ENCODE measurements at places on chromosomes 1 and 21.

DNA sequence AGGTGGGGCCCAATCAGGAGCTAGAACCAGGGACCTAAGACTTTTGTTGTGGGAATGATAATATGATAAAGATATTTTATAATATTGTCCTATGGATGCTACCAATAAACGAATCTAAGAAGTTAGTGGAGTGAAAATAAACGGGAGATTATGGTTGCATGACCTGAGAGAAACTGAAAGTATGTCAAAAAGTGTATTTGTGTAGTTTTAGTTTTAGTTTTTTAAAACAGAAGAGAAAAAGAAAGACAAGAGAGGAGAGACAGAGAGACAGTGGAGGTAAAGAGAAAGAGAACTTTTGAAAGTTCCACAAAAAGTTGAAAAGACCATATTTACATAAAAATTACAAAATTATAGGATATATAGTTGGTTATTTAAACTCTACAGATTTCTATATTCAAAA lies 64.1 kb upstream of the TMPRSS15 start:
- no peak for DNase-seq

GRCh38 chr1:190049314-190049713 lies 428.4 kb downstream of the BRINP3 start:
- no peak for DNase-seq

DNA sequence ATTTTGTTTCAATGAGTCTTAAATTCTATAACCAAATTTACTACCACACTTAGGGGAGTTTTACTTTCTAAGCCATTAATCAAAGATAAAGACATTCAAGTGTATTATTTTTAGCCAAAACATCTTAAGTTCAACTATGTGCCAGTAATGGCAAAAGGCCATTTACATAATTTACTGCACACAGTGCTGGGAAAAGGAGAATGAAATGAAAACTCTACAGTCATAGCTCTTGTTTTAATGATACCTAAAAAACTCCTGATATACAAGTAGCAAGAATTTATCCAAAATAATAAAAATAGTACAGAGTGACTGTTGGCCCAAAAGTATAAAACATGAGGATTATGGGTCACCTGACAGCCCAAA lies 42.4 kb upstream of the C1orf198 start:
- no peak for DNase-seq

DNA sequence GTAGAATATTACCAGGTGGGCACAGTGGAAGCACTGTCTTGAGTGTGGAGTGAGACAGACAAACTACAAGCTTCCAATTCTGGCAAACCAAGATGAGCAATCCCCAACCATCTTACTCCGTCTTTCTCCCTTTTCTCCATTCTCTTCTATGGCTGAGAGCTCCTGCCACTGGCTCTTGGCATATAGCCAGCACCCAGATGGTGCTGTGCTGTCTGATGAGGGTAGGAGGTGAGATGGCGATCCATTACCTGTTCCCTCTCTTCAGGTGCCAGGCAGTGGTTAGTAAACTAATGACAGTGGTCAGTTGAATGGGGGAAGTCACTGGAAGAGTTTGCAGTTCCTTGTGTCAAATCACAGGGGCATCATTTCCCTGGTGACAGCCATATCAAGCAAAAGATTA lies 108.4 kb downstream of the FNBP1L start:
- no peak for DNase-seq

GRCh38 chr1:19563324-19564097 lies 78.2 kb upstream of the CAPZB start:
- no peak for DNase-seq

DNA sequence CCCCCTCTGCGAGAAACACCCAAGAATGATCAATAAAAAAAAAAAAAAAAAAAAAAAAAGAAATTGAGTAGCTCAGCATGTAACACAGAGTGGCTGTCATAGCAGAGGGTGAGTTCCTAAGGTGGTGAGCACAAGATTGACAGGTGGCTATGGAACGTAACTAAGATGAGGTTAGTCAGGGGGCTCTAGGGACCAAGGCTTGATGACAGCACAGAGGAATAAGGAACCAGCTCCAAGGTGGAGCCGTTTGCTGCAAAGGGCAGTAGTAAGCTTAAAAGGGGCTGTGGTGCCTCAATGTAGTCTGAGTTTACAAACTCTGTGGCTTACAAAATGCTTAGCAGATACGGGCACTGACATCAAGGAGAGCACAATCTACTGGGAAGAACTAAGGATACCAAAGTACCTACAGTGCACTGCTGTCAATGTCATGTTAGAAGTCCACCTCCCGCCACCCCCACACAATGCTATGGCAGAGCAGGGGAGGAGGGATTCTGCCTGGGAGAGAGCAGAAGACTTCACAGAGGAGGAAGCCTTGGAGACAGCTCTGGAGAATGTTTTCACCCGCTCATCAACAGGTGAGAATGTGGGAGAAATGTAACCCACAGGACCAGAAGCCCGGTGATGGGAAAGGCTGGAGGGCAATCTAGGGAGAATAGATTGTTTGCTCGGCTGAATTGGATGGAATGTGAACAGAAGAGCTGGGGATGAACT lies 13.1 kb downstream of the IQGAP3 start:
- DNase-seq = no peak

GRCh38 chr1:243294723-243295121 lies 38.9 kb downstream of the SDCCAG8 start:
- DNase-seq = no peak

GRCh38 chr1:147904726-147905125 lies 2.1 kb downstream of the GJA8 start:
- DNase-seq = no peak

DNA sequence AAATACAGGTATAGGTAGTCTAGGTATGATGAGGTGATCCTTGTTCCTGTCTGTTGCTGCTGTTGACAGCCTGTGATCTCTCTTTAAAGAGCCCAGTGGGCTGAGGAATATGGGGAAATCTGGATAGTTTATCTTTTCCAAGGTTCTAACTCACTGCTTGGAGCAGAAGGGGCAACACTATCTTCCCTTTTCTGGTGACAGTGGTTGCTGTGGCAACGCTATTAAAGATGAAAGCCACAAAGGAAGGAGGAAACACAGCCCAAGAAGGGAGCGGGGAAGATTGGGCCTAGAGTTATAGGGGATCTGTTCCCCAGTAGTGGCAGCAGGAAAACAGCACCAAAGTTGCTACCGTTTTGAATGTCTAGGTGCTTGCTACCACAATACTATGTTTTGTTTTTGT lies 8.8 kb downstream of the PCP4L1 start:
- no peak for DNase-seq
